ENCODE measurements at places on chromosomes 12 and 14.

DNA sequence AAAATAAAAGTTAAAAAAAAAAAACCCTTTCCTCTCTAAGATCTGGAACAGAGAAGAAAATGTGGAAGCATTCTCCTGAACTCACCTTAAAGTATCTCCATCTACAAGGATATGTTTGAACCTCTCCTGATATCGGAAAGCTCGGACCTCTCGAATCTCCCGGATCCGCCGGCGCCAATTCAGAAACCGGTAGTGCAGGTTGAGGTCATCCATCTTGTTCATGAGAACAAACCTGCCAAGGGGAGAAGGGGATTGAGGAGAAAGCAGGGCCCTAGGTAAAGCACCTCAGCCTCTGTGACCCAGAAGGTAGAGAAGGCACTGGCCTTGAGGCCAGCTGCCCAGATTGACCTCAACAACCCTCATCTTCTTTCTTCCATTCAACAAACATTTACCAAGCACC lies 2.2 kb downstream of the SPRYD3 start:
- DNase-seq, result no peak

- no peak for DNase-seq
Measured at GRCh38 chr12:90360300-90360699, 594.7 kb downstream of the CCER1 start.

- no peak for DNase-seq
Measured at GRCh38 chr12:131939007-131939406, 9.9 kb downstream of the PUS1 start.

GRCh38 chr12:58247633-58248032 lies 306.3 kb downstream of the ATP23 start:
- DNase-seq, result no peak

GRCh38 chr12:15497671-15498292 lies 175.5 kb downstream of the PTPRO start:
- DNase-seq, result no peak

DNA sequence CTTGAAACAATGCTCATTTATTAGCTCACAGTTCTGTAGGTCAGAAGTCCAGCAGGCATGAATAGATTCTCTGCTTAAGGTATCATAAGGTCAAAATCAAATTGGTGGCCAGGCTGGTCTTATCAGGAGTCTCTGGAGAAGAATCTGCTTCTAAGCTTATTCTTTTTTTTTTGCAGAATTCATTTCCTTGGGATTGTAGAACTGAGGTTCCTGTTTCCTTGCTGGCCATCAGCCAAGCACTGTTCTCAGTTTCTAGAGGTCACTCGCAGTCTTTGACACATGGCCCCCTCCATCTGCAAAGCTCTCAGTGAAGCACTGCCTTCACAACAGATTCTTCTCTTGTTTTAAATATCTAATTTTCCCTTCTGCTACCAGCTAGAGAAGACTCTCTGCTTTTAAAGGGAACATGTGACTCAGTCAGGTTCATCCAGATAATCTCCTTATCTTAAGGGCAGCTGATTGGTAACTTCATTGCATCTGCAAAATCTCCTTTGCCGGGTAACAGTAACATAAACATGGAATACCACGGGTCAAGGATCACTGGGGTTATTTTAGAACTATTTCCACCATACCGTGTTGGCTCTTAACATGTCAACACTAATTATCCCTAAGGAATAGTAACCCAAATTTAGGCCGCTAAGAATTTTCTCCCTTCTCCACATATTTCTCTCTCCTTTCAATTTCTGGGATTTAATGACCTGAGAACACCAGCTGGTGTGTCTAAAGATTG lies 25.3 kb downstream of the RHOJ start:
- DNase-seq, result no peak

GRCh38 chr12:47819138-47819895 lies 386 bp downstream of the HDAC7 start:
- DNase-seq, result peak; percentile 76

All from activated CD4-positive, alpha-beta T cell treated with anti-CD3 and anti-CD28 coated beads, Interleukin-2, Interleukin-6, amounts not matched to agents 100 ng/mL and 50 ng/mL, durations not matched to agents 16 hours and 8 hours (primary cell).